ENCODE measurements at places on chromosomes 16 and 17.

GRCh38 chr16:87601401-87601981 is 817 bp upstream of the JPH3 start:
- DNase-seq = no peak

- DNase-seq = no peak
These were observed 15.6 kb downstream of the SNX29 start for GRCh38 chr16:11992008-11992584.

- DNase-seq = peak; percentile 70
These were observed 67.0 kb downstream of the TUBD1 start for GRCh38 chr17:59825533-59826322.

DNA sequence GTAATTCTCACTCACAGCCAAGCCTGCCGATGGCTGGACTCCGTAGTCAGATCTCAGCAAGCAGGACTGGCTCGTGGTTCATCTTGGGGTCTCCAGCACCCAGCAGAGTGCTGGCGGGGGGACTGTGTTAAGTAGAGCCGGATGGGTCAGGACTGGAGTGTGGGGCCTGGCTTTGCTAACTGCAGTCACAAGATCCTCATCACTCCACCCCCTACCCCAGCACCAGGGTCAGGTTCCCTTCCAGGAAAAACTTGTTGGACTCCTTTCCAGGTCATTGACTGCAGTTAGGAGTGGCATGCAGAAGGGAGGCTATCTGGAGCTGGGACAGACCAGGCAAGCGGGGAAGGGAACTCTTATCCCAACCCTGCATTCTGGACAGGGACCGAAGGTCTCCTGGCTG is 6.0 kb downstream of the CIITA start:
- no peak for DNase-seq

GRCh38 chr16:56237451-56237930 is 46.2 kb downstream of the GNAO1 start:
- no peak for DNase-seq

GRCh38 chr17:4968486-4969046 is 949 bp upstream of the SPAG7 start:
- peak; percentile 56 for DNase-seq
